Esophagus squamous epithelium (tissue), 5 donors: ENCODE measurements at places on chromosomes 7 and 10.

- no peaks in the 10 kb centered on the region for H3K27me3 ChIP-seq
- no peaks in the 10 kb centered on the region for H3K4me1 ChIP-seq
- H3K4me3 ChIP-seq, result no peak overlapping the region
- H3K36me3 ChIP-seq, result peaks cover 16% of the 10 kb centered on the region
- DNase-seq, result no peak
These were observed 34.0 kb downstream of the LUC7L2 start for GRCh38 chr7:139393621-139394211.

GRCh38 chr10:48470115-48470892 lies 134.6 kb downstream of the ARHGAP22 start:
- no peak overlapping the region for H3K27ac ChIP-seq
- H3K4me1 ChIP-seq, result peaks cover 15% of the 10 kb centered on the region
- no peaks in the 10 kb centered on the region for H3K27me3 ChIP-seq
- H3K4me3 ChIP-seq, result no peak overlapping the region

DNA sequence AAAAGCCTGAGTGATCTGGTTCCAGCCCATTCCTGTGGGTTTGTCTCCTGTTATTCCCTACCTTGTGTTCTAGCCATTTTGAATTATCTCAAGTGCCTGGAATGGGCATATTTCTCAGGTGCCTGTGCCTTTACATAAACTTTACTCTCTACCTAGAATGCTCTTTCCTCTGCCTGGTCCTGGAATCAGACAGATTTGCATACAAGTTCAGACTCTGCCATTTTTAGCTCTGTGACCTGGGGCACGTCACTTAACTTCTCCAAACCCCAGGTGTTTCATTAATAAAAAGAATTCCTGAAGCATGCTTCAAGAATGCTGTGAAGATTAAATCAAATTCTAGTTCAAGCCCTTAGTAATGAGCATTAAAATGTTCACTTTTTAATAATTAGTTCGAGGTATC lies 7.8 kb downstream of the DCLRE1A start:
- H3K4me3 ChIP-seq, result no peak overlapping the region
- no peak overlapping the region for H3K27ac ChIP-seq
- no peaks in the 10 kb centered on the region for H3K27me3 ChIP-seq
- no peaks in the 10 kb centered on the region for H3K4me1 ChIP-seq
- no peak for DNase-seq
- H3K36me3 ChIP-seq, result no peaks in the 10 kb centered on the region

- peaks cover 3% of the 10 kb centered on the region for H3K4me1 ChIP-seq
- no peak for DNase-seq
- H3K36me3 ChIP-seq, result peaks cover 21% of the 10 kb centered on the region
- H3K4me3 ChIP-seq, result no peak overlapping the region
- H3K27me3 ChIP-seq, result no peaks in the 10 kb centered on the region
- H3K27ac ChIP-seq, result no peak overlapping the region
These were observed 67.2 kb downstream of the ATAD1 start for GRCh38 chr10:87750817-87751216.

GRCh38 chr10:48543182-48543844 lies 61.6 kb downstream of the ARHGAP22 start:
- no peaks in the 10 kb centered on the region for H3K36me3 ChIP-seq
- H3K4me3 ChIP-seq, result no peak overlapping the region

- H3K27ac ChIP-seq, result no peak overlapping the region
- no peak overlapping the region for H3K4me3 ChIP-seq
- H3K27me3 ChIP-seq, result peaks cover 38% of the 10 kb centered on the region
- no peaks in the 10 kb centered on the region for H3K36me3 ChIP-seq
These were observed 33.4 kb downstream of the FAM241B start for GRCh38 chr10:69663369-69663947.

- H3K36me3 ChIP-seq, result peaks cover 61% of the 10 kb centered on the region
- peaks cover 6% of the 10 kb centered on the region for H3K4me1 ChIP-seq
- H3K27me3 ChIP-seq, result no peaks in the 10 kb centered on the region
These were observed 5.5 kb downstream of the ZNF777 start for GRCh38 chr7:149455175-149455950.

DNA sequence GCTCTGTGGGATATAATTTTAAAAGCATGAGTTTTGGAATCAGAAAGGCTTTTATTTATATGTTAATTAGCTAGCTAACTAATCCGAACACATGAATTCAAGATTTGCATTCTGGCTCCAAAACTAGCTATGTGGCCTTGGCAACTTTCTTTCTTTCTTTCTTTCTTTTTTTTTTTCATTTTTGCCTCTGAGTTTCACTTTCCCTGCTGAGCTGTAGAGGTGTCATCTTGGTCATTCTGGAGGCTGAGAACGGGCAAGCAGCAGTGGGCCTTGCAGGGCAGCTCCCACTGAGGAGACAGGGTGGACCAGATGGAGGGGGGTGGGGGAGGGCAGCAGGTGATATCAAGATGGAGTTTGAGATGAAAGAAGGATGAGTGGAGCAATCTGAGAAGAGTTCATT lies 24.8 kb upstream of the SFMBT2 start:
- no peak for DNase-seq
- H3K4me3 ChIP-seq, result no peak overlapping the region
- no peaks in the 10 kb centered on the region for H3K4me1 ChIP-seq
- H3K27ac ChIP-seq, result no peak overlapping the region

- no peak overlapping the region for H3K4me3 ChIP-seq
- peaks cover 15% of the 10 kb centered on the region for H3K4me1 ChIP-seq
- no peaks in the 10 kb centered on the region for H3K27me3 ChIP-seq
- no peak for DNase-seq
- H3K36me3 ChIP-seq, result peaks cover 84% of the 10 kb centered on the region
- no peak overlapping the region for H3K27ac ChIP-seq
These were observed 45.3 kb downstream of the PDLIM1 start for GRCh38 chr10:95245425-95246055.

DNA sequence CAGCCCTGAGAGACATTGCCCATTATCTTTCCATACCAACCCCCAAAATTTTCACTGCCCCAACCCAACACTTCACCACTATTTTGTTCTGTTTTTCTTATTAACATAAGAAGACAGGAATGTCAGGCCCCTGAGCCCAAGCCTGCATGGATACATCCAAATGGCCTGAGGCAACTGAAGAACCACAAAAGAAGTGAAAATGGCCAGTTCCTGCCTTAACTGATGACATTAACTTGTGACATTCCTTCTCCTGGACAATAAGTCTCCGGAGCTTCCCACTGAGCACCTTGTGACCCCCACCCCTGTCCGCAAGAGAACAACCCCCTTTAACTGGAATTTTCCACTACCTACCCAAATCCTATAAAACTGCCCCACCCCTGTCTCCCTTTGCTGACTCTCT lies 1076.4 kb upstream of the GHITM start:
- no peaks in the 10 kb centered on the region for H3K36me3 ChIP-seq
- H3K27ac ChIP-seq, result no peak overlapping the region
- DNase-seq, result no peak
- no peaks in the 10 kb centered on the region for H3K27me3 ChIP-seq
- H3K4me3 ChIP-seq, result no peak overlapping the region
